Memory B cell (primary cell): ENCODE measurements at places on chromosomes 2 and 18.

GRCh38 chr2:74743778-74744177 is 89.7 kb downstream of the SEMA4F start:
- no peak for DNase-seq

DNA sequence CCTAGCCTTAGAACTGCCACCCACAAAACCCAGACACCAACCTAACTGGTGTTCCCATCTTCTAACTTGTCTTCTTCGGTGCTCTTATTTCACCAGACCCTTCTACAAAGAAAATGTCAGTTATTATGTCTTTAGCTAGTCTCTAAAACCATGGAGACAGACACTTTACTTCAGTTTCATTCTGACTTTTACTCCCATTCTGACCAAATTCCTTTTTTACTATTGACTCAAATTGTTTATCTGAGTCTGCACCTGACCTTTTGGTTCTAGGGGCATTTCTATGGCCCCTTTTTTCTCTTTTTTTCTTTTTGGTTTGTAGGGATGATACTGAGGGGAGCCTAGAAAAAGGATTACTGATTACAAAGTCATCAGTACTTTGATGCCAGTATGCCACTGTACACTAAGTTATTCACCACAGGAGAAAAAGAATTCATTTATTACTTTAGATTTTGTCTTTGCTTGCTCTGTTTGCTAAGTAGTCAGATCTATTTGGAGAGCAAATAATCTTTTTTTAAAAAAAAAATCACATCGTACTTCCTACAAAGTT is 6.8 kb upstream of the SLC1A4 start:
- DNase-seq = no peak

DNA sequence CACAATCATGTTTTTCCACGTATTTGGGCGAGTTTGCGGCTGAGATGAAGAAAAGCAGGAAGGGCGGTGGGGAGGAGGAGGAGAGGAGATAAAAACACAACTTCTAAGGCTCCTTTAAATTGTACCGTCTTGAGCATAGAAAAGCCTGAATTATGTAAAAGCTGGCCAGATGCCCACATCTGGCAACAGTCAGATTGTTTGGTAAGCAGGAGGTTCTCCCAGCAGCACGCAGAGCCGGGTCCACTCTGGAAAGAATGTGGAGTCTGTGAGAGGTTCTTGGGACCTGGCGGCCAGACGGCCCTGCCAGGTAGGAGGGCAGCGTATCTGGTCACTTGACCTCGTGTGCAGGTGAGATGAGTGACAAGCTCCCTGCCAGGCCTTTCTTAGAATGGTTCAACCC is 215.3 kb upstream of the APCDD1 start:
- DNase-seq = no peak

DNA sequence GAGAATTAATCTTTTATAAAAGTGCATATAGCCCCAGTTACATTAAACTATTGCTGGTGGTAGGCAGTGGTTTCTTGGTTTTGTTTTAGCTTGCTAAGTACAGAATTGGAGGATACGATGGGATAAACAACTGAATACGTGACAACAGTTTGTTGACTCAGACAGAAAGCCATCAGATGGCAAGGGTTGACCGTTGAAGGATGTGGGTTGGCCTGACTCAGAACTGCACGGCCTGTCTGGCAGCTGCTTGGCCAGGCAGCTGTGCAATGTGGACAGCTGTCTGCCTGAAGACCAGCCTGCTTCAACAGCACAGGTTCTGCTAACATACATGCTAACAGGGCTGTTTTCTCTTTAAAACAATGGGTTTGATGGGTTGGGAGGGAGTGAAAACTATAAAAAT is 46.6 kb downstream of the PRKRA start:
- no peak for DNase-seq

GRCh38 chr2:189109921-189110397 is 69.6 kb downstream of the COL5A2 start:
- DNase-seq = no peak

DNA sequence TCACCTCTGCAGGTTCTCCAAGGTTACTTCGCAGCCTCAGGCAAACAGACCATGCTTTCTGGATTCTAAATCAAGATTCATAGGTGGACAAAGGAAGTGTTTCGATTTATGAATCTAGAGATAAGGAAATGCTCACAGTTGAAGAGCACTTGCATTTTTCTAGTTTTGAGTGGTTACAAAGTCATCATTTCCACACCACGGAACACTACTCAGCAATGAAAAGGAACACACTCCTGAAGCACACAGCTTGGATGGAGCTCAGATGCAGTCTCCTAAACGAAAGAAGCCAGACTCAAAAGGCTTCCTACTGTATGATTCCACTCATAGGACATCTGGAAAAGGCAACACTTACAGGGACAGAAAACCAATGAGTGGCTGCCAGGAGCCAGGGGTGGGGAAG is 31.7 kb downstream of the SDC1 start:
- no peak for DNase-seq

GRCh38 chr18:34901299-34901698 is 139.9 kb upstream of the MAPRE2 start:
- DNase-seq = no peak

DNA sequence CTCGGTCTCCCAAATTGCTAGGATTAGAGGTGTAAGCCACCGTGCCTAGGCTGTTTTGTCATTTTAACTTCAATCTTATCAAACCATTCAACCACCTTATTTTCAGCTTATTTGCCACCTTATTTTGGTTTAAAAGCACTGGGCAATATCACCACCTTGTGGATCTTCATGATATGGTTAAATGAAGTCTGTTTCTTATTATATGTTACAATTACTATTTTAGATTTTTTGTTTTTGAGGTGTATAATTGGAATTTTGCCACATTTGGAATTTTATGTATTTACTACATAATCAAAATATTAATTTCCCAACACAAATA is 43.8 kb upstream of the SCN9A start:
- DNase-seq = no peak

GRCh38 chr2:28286678-28287077 is 106.0 kb upstream of the FOSL2 start:
- no peak for DNase-seq
